ENCODE measurements at places on chromosomes 2 and 18. TPM values are rescaled to one million over a fixed set of nuclear protein-coding genes. Genes with fewer than 3 reads are reported as not detected.

- DNase-seq: no peak
Measured at GRCh38 chr2:62265106-62265505, 69.2 kb downstream of the B3GNT2 start.

DNA sequence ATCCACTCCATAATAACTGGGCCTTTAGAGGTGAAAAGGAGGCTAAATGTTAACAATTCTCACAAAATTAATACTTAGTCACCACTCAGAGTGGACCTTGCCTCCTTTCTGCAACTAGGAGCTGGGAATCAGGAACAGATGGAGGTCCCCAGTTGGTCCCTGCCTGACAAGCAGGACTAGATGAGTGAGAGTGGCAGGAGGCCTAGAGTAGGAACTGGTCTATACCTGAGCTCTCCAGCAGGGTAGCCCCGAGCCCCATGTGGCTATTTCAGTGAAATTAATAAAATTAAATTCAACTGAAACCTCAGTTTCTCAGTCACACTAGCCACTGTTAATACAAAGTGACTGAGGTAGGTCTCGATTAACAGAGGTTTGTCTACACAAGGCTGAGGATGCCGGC is 150.5 kb downstream of the MYO5B start:
- DNase-seq: no peak

- DNase-seq: peak; percentile 22
Measured at GRCh38 chr2:69914950-69915945, at the start of gene MXD1. Gene MXD1, plus strand, starts transcription at chr2:69915109. Its CDS starts 222 bp downstream, at chr2:69915331.

DNA sequence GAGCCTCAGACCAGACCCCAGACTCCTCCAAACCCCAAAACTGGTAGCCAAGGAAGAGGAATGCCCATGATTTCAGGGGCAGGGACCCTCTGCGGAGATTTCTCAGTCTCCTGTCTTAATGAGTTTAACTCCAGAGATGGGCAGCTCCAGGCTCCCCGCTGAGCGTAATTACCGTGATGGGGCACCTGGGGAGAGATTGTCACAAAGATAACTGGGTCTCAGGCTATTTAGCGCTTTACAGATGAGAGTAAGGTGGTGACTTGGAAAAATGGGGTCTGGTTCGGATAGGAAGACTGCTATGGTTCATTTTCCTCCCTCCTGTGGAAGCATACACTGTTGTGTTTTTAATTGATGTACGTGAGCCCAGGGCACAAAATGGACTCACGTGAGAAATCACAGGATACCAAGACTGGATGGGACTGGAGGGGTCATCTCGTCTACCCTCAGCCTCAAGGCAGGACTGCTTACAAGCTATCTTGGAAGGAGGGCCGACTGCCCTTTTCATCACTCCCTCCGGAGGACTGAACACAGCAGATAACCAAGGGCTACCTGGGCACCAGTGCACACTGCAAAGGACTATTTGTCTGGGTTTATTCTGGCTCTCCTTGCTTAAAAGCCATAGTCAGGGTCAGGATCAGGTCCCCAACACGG is 427.8 kb downstream of the ZNF521 start:
- no peak for DNase-seq

The ANKRD30BL gene
- total RNA-seq: not detected

Data from activated T-helper 1 cell treated with anti-CD3 and anti-CD28 coated beads, Interleukin-12 subunit alpha, Interleukin-12 subunit beta, Interleukin-2, Interleukin-4 antibody, amounts not matched to agents 30 ng/mL and 10 ng/mL and 1 ng/mL, durations not matched to agents 14 hours and 24 hours and 36 hours (primary cell).